CD4-positive, alpha-beta T cell treated with Interleukin-21 for 1 hour (primary cell): ENCODE measurements at places on chromosomes 12 and 14.

- DNase-seq: no peak
Measured at GRCh38 chr14:39374851-39375250, 57.4 kb downstream of the FBXO33 start.

- DNase-seq: no peak
Measured at GRCh38 chr12:4211372-4211771, 62.2 kb upstream of the CCND2 start.

- no peak for DNase-seq
Measured at GRCh38 chr14:23285530-23286019, 357 bp downstream of the HOMEZ start.

GRCh38 chr12:85559127-85559526 lies 277.1 kb downstream of the RASSF9 start:
- no peak for DNase-seq

DNA sequence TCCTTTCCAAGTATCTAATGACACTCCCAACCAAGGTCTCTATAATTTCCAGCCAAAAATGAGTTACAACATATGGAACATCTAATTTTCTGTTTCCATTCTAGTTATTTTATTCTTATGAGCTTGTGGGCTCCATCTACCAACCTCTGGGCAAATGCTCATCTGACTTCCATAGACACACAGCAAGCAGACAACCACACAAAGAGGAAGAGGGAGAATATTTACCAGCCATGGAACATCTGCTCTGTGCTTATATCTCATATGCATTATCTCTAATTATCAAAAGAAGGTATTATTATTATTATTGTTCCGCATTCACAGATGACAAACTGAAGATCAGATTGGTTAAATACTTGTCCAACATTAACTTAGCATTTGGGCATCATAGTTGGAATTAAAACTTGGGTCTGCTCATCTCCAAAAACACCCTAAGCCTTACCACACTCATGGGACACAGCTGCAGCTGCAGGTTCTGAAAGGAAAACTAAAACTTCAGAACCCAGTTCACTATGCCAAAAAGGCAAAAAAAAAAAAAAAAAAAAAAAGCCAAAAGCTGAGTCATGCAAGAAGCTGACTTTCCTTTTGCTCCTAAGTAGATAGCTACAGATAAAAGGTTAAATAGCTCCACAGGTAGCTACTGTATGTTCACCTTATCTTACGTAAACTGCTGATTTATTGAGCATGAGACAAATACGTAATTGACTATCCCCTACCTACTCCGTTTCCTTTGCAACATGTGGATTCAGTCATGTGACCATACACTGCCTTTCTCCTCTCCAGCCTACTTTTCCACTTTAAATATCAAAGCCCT lies 23.6 kb upstream of the TCL1B start:
- DNase-seq: no peak
